HEK293T (cell line): ENCODE measurements at places on chromosomes 1 and 21.
A peak's percentile ranks its signal among the peaks of the same experiment; 100 is the strongest.

DNA sequence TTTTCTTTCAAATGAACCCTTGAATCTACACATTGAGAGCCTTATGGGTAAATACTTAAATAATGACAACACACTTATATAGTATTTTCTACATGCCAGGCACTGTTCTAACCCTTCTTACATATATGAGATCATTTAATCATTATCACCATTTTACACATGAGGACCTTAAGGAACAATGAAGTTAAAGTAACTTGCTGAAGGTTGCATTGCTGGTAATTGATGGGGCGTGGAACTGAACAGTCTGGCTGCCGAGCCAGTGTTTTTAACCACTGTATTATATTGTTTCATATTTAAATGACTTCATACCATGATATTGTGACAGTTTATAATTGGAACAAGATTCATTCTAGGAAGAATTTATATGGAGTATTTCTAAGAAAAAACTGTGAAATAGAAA, 111.9 kb upstream of the TENT5C start:
- no peak for DNase-seq

GRCh38 chr1:1137256-1138045, 21.6 kb upstream of the C1orf159 start:
- DNase-seq, result no peak

DNA sequence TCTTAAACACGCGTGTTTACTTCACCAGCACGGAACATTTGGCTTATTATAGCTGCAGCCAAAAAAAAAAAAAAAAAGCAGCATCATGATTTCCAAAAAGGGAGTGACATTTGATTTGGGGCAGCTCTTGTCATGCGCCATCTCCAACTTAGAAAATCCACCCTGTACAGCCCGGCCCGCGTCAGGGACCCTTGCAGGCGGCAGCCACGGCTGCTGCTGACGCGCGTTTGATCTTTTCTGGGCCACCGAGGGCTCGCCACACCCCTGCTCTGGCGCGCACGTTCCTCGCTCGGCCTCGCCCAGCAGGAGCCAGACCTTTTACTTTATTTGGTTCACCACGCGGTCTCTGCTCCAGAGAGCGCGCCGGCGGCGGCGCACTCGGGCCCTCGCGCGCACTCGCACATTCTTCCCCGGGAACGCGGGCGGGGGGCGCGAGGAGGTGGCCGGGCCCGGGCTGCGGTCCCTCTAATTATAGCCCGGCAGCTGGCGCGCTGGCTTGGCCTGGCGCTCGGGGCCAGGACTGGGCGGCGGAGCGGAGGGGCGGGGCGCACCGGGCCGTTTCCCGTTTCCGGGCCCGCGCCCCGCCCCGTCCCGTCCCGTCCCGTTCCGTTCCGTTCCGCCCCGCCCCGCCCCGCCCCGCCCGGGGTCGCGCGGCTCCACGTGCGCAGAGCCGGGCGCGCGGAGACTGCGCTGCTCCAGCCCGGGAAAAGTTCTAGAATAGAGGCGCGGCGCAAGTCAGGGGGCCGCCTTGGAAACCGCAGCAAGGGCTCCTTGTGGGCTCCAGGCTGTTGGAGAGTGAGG, 10.2 kb downstream of the IRF2BP2 start:
- DNase-seq, result peak; percentile 74

- DNase-seq, result no peak
These were observed 142.8 kb upstream of the RAB4A start for GRCh38 chr1:229128066-229128608.

GRCh38 chr1:53266038-53266437, 27.7 kb upstream of the MAGOH start:
- peak; percentile 41 for DNase-seq

DNA sequence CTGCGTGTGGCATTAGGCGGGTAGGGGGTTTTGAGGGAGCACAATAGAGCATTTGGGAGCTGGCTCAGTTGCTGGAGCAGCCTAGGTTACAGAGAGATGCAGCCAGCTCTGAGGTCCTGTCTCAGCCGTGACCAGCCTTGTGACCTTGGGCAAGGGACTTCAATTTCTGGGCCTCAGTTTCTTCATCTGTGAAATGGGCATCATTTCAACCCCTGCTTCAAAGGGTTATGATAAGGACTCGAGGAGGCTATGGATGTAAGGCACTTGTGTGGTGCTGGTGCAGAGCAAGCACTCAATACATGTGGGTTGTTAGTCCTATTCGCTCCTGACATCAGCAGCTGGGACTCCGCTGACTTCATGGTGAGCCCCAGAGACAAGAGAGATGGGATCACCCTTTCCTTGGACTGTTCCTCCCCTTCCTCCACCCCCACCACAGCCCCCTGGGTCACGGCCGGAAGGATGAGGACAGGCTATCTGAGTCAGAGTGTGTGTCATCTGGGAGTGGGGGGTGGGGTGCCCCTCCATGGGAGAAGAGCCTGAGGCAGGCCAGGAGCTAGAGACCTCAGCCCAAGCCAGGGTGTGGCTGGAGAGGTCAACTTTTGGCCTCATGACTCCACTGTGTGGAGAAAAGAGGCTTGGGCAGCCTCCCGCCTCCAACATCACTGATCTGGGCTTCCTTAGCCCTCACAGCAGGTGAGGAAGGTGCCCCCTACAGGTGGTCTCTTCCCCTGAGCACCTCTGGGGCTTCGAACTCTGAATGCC, 71.4 kb upstream of the ZBTB40 start:
- DNase-seq, result no peak

GRCh38 chr1:165925498-165926079, 98.2 kb downstream of the UCK2 start:
- DNase-seq, result no peak

- DNase-seq, result no peak
These were observed 84.3 kb downstream of the PTPRC start for GRCh38 chr1:198723127-198723526.

GRCh38 chr21:14383596-14384180, 742 bp upstream of the HSPA13 start:
- peak; percentile 14 for DNase-seq

DNA sequence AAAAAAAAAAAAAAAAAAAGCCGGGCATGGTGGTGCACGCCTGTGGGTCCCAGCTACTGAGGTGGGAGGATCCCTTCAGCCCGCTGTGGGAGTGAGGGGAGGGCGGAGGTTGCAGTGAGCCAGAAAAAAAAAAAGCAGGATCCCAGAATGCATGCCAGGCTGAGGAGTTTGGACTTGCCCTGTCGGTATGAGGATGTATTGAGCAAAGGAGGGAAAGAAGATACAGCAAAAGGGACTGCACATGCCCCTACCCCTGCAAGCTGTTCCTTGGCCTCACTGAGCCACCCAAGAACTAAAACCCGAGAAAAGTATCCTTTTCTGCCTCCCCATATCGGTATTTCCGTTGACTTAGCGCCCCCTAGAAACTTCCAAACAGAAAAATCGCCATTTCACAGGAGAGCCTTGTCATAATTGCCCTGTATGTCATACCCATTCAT, 1.3 kb upstream of the GPATCH4 start:
- peak; percentile 45 for DNase-seq

DNA sequence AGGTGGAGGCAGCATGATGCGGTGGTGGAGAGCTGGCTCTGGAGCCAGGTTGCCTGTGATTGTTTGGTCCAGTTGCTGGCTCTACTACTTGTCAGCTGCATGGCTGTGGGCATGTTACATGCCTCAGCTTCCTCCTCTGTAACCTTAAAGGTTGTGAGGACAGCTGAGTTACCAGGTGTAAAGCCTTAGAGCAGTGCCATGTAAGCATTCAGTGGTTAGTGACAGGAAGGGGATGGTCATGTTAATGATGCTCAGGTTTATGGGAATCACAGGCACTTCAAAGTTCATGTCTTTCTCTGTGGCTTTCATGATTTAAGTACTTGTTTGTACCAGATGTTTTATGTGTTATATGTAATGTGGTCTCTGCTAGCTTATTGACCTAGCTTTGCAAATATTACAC, 32.6 kb downstream of the PTGFRN start:
- no peak for DNase-seq

DNA sequence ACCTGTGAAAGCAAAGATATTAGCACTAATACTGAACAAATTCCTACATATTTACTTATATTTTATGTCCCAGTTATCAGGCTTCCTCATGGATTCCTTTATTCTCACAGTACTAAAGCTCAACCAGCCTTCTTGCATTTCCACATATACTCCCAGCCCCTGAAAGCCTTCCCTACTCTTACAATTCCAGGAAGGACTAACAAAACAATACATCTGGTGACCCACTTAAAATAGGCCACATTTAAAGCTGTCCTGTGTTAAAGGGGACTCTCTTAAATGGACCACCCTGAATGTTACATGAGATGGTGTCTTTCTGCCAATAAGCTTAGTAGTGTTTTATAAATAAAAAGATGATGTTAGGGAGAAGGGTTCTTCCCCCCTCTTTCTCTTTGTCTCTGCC, 54.4 kb downstream of the NTMT2 start:
- no peak for DNase-seq

DNA sequence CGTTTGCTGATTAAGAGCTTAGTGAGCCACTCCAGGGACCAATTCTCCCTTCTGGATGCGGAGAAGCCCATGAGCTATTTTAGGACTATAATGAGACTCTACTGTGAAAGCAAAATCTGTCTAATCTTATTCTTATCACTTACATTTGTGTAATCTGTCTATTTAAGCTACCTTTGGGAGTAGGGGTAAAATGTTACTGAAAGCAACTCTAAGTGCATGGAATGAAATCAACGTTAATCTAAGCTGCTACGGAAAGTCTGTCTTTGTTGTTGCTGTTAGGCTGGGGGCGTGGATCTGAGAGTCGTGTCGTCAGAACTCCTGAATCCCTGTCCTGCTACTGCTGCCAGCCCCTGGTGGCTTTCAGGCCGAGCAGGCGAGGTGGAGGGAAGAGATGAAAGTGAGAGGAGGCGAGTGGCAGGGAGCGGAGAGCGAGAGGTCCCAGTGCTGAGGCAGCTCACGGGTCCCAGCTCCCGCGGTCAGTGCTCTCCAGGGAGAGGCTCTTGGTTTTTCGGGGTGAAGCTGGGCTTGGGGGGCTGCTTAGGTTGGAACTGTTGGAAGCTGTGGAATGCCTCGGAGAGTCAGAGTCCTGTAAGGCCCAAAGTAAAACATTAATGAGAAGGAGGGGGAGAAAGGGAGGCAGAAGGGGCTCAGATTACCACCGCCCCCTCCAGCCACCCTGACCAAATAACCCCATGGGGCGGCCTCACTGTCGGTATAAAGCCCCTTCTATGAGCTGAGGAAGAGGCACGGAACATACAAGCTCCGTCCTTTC, 53.9 kb downstream of the COQ8A start:
- peak; percentile 31 for DNase-seq

DNA sequence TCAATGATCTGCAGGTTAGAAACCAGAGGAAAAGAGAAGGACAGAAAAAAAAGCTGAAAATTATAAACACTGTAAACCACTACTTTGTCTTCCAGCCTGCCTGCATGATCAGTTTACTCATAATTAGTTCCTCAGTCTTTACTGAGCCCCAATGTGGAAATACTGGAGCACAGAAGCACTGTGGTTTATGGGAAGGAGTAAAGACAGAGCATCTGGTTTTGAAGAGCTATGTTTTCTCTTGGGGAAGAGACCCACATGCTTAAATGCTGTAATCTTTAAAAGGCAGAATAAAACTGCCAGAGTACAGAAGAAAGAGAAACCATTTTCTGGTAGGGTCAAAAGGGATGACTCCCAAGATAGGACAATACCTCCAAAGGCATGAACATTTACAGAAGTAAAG, 159.0 kb upstream of the ZNHIT6 start:
- no peak for DNase-seq

- no peak for DNase-seq
These were observed 127.4 kb upstream of the DEPDC1 start for GRCh38 chr1:68624233-68624632.

DNA sequence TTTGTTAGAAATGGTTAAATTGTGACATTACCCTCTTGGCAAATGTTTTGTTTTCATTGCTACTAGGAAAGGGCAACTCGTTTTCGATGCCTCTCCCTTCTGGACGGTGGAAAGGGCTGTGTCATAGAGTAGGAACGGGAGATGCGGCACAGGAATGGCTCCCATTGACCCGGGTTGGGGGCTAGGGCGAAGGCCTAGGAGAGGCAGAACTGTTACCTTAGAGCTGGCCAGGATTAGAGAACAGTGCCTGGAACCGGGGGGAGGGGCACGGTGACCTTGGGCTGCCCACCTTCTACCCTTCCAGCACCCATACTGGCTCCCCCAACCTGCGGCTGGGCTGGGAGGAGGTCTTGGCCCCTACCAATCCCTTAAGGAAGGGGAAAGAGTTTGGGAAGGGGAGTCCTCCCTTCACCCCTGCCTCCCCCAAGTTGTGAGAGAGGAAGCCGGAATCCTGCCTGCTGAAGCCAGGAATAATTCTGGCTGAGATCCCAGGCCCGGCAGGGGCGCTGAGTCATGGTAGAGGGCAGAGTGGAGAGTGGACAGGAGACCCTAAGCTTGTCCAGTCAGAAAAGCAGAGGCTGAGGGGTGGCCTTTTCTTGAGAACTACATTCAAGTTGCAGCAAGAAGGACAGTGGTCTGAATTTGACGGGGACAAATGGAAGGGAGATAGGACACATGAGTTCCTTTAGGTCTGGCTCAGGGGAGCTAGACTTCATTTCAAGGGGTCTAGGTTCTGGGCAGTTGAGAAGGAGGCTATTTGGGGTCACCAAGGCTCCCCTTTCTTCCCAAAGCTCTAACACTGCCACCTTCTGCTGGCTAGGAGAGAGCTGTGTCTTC, 8.2 kb downstream of the LMNA start:
- DNase-seq, result no peak
